Activated T-cell treated with anti-CD3 and anti-CD28 coated beads, Interleukin-2, amount 50 U/mL, for 24 hours (primary cell): ENCODE measurements at places on chromosomes 11 and 22.

DNA sequence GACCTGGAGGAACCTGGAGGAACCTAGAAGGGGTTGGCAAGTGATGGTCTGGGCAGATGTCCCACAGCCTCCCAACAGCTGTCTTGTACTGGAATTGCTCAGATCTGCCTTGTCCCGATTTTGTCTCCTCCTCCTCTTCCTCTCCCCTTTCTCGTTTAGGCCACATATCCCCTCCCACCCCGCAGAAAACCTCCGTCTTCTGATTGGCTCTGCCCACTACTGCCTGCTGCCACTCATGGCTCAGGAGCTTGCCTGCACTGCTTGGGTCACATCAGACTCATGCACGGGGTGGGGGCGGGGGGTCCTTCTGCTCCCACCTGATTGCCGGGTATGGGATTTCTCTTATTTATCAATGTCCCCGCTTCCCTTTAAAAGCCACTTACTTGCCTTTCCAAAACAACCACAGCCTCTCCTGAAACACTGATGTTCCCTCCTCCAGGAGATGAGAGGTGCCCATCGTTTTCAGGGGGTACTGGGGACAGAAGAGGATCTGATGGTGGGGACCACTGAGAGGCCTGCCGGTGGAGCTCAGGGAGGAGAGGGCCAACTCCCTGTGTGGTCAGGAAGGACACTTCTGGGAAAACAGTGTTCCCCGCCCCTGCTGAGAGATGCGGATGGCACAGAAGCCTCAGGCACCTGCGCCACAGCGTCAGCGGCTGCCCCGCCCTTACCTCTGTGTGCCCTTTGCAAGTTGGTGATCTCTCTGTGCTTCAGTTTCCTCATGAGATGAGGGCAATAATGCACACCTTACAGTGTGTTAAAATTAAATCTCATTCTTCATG lies 14.7 kb downstream of the TOM1 start:
- peak; percentile 18 for DNase-seq

DNA sequence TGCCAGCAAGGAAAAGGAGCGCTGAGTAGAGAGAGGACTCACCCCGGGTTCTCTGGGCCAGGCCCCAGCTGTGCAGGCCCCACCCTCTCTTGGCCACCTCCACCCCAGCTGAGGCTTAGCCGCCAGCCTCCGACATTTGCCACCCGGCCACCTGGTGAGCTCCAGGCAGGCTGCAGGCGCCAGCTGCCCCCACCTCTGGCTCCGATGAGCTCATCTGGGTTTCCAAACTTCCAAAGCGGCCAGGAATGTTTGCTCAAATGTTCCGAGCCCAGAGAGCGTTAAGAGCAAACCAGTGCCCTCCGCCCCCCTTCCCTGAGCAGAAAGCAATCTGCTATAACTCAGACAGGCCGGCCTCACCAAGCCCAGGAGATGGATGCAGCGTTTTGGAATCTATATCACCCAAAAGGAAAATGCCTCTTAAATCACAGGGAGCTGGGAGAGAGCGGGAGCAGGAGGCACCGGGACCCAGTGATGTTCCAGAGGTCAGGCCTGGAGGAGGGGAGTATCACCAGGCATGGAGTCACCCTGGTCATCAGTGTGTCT lies 9.1 kb upstream of the MN1 start:
- DNase-seq: no peak

DNA sequence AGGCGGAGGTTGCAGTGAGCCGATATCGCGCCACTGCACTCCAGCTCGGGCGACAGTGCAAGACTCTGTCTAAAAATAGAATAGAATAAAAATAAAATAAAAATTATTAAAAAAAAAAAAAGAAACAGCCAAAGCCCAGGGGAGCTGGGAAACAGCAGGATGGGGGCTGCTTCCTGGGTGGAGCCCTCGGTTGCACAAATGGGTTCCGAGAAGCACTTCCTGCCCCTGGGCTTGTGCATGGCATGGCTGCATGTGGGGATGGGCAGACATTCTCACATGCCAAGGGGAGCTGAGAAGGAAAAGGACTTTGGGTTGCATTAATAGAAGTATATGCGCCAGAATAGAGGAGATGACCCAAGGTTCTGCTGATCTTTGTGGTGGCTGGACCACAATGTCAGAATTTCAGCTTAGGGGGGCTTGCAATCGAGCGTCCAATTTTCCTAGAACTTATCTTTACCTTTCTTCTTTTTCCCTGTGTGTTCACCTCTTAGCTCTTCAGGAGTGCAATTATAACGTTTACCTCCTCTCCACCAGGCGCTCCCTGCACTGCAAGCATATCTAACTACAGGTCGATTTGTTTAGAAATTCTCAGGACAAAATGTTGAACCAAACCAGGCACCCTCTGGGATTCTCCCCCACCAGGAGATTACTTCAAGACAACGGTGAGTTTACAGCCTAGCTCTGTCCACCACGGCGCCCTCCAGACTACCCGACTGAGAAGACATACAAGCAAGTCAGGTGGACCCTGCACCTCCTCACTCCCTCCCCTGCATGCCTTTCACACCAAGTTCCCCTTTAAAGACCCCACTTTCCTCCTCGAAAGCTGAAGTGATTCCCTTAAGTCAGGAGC lies 53.2 kb downstream of the SHISAL1 start:
- DNase-seq: peak; percentile 12

GRCh38 chr11:88036701-88037100 lies 138.5 kb downstream of the RAB38 start:
- DNase-seq: no peak

- peak; percentile 32 for DNase-seq
These were observed 26.0 kb downstream of the NEAT1 start for GRCh38 chr11:65448418-65449105.

- DNase-seq: no peak
These were observed 203.7 kb downstream of the PGR start for GRCh38 chr11:100925935-100926334.

DNA sequence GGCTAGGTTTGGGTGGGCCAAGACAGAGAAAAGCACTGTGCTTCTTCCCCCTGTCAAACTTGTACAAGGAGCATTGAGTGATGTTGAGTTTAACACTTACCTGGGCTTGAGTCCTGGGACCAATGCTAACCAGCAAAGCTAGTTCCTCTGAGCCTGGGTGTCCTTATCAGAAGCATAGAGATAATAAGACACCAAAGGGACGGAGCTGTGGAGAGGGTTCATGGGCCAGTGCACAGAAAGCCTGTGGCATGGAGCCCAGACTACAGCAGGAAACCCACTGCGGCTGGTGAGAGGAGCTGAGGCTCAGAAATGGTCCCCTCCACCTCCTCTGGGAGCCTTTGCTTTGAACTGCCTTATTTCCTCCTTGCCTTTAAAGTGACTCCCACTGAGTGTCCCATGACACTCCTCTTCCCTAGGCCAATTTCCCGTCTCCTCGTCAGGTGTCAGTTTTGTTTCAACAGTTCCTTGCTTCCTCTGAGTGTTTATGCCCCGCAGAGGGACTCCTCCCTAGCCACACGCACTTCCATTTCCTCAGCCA lies 9.4 kb downstream of the SLCO2B1 start:
- no peak for DNase-seq

GRCh38 chr22:40204321-40205116 lies 26.8 kb downstream of the TNRC6B start:
- DNase-seq: no peak

DNA sequence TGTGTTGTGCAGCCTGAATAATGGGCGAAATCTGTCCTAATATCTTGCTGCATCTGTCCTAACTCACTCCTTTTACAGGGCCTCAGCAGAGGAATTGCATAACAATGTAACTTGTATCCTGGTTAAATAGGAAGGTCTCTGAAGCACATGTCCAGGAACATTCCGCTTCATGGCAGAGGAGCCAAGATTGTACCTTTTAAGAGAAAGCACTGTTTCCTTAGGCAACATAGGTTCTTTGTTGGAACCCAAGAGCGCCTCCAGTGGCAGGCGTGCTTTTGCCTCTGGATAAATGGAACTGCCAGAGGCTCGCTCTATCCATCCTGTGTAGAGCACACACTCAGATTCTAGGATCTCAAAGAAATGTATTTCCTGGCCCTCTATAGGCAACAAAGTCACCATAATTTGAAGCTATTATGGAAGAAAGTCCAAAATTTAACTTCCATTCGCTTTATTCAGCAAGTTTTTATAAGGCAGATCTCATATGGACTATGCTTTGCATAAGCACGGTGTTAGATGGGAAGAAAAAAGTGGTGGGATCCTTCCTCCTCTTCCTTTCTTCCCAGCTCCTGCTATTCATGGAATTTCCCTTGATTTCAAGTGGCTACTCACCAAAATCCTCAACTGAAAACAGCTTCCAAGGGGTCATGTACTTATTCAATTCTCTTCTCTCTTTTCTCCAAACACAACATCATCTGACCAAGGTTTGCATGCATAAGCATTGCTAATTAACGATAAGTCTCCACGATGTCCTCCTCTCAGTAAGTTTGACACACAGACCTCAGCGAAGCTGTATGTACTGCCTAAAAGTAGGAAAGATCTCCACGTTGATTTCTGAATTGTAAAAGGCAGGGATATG lies at the start of gene BLID:
TSS of gene BLID (minus strand) at position 692 of the 856 bp plus-strand sequence. CDS start at position 399, 293 bp downstream.
- no peak for DNase-seq

GRCh38 chr11:22465620-22466019 lies 127.4 kb downstream of the SLC17A6 start:
- no peak for DNase-seq

DNA sequence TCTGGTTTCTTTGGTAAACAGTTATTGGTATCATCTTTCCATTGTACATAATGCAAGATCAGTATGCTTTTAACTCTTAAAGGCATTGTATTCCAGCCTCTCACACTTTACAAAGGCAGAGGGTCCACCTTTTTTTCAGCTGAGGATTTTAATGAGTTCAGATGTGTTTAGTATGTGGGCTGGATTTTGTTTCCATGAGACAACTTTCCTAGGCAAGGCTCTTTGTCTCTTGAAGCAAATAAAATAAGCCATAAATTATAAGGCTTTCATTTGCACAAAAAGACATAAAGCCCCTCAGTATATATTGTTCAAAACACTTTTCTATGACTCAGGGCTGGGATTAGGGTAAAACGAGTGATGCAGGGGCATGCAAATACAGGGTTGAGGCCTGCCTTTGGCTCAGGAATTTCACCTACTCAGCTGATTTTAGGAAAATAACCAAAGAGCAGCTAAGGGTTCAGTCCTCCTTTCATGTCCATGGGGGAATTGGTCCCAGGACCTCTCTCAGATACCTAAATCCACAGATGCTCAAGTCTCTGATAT lies 7.6 kb downstream of the MMP20 start:
- DNase-seq: no peak

- DNase-seq: no peak
These were observed 11.3 kb upstream of the SMIM38 start for GRCh38 chr11:69144316-69145049.

GRCh38 chr11:46272816-46273427 lies 4.5 kb upstream of the CREB3L1 start:
- no peak for DNase-seq

- DNase-seq: no peak
These were observed 17.1 kb upstream of the EFCAB6 start for GRCh38 chr22:43828998-43829782.

DNA sequence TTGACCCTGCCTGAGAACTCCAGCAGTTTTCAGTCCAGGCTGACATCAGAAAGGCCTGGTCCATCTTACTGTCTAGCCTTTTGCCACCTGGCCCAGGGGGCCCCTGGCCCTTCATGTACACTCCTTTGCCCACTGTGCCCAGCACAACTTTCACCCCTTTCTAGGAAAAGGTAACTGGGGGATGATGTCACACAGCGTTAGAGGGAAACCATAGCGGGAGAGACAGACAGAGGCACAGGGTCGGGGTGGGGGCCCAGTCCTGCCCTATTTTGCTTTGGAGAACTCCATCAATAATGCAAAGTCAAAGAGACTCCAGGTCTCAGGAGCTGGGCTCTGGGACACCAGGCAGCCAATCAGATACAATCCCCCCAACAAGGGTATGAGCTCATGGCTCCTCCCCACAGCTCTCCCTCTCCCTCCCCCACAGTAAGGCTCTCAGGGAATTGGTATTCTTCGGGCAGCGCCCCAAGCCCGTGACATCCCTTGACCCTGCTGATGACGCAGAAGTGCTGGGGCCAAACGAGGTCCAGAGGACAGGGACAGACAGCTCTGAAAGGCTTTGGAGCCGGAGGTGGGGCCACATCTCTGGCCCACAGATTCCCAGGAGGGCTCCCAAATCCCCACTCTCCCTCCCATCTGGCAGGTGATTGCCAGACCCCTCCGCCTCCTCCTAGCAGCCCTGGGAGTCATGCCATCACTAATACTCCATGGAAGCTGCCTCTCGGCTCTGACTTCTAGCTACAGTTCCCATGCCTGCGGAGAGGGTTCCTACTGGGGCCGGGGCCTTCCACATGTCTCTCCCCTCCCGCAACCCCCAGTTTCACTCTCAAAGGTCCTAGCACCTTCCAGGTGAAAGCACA lies 5.9 kb downstream of the USP2 start:
- no peak for DNase-seq
